Ovary (tissue), 10 donors: ENCODE measurements at places on chromosomes 12 and 14. TPM values are rescaled to one million over a fixed set of nuclear protein-coding genes. Genes with fewer than 3 reads are reported as not detected.

DNA sequence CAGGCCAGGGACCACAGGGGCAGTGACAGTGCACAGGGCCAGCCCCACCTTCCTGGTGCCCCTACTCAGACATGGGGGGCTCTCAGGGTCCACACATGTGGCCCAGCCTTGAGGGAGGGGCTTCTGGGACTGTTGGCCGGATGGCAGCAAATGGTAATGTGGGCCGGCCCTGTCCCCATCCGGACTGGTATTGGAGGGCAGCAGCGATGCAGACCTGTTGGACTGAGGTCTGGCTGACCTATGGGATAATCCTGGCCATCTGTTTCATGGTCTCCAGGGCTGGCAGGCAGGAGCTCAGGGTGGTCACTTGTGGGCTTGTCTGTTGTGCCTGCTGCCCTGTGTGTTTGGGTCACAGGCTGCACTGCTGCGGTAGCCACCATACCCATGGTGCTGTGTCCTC lies 387.5 kb downstream of the TMEM121 start:
- H3K4me1 ChIP-seq: no peaks in the 10 kb centered on the region
- DNase-seq: no peak
- H3K4me3 ChIP-seq: no peak overlapping the region
- H3K36me3 ChIP-seq: no peaks in the 10 kb centered on the region

GRCh38 chr14:88181072-88181471 lies 142.0 kb downstream of the KCNK10 start:
- H3K4me1 ChIP-seq: no peaks in the 10 kb centered on the region
- H3K36me3 ChIP-seq: no peaks in the 10 kb centered on the region
- no peaks in the 10 kb centered on the region for H3K27me3 ChIP-seq
- no peak overlapping the region for H3K4me3 ChIP-seq
- no peak overlapping the region for H3K27ac ChIP-seq

DNA sequence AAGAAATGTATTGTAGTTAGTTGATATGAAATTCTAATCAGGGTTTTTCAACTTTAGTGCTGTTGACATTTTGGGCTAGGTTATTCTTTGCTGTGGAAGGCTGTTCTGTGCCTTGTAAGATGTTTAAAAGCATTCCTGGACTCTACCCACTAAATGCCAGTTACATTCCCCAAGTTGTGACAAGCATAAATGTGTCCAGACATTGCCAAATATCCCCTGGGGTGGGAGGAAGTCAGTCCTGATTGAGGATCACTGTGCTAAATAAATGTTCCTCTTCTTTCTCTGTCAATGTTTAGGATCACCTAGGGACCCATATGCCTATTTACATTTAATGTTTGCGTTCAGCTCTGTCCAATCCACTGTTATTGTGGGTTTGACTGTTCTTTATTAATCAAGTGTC lies 268.3 kb downstream of the TMTC2 start:
- no peak overlapping the region for H3K4me3 ChIP-seq
- no peaks in the 10 kb centered on the region for H3K36me3 ChIP-seq
- H3K4me1 ChIP-seq: no peaks in the 10 kb centered on the region
- no peak overlapping the region for H3K27ac ChIP-seq
- H3K27me3 ChIP-seq: no peaks in the 10 kb centered on the region
- no peak for DNase-seq

The EXOC3L4 gene
- 1.1 TPM for total RNA-seq

- H3K4me1 ChIP-seq: no peaks in the 10 kb centered on the region
- no peaks in the 10 kb centered on the region for H3K27me3 ChIP-seq
- no peaks in the 10 kb centered on the region for H3K36me3 ChIP-seq
- no peak overlapping the region for H3K27ac ChIP-seq
- no peak for DNase-seq
Measured at GRCh38 chr14:24699052-24699451, 65.1 kb upstream of the GZMB start.

- no peak overlapping the region for H3K27ac ChIP-seq
- H3K4me3 ChIP-seq: no peak overlapping the region
- no peak for DNase-seq
- H3K27me3 ChIP-seq: no peaks in the 10 kb centered on the region
- no peaks in the 10 kb centered on the region for H3K36me3 ChIP-seq
- peaks cover 6% of the 10 kb centered on the region for H3K4me1 ChIP-seq
Measured at GRCh38 chr14:58077621-58078020, 74.4 kb downstream of the ARMH4 start.

DNA sequence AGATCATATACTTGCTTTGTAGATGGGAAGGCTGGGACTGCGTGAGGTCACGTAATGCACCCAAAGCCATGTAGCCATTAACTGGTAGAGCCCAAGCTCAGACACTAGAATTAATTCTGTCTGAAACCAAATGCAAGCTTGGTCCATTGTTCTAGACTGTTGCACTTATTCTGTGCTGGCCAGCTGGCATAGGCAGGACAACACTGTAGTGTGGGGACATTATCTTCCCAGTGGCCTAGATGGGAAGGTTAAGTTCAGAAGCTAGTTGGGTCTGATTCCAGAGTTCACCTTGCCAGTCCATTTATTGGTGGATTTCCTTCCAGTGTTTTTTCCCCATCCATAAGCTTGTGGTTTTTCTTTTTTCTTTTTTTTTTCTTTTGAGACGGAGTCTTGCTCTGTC lies 39.1 kb downstream of the KLC1 start:
- H3K27me3 ChIP-seq: no peaks in the 10 kb centered on the region
- H3K4me1 ChIP-seq: peaks cover 8% of the 10 kb centered on the region
- no peak overlapping the region for H3K4me3 ChIP-seq
- DNase-seq: no peak
- no peaks in the 10 kb centered on the region for H3K36me3 ChIP-seq

- no peak overlapping the region for H3K4me3 ChIP-seq
- no peak for DNase-seq
- H3K27ac ChIP-seq: no peak overlapping the region
- H3K36me3 ChIP-seq: no peaks in the 10 kb centered on the region
- H3K4me1 ChIP-seq: no peaks in the 10 kb centered on the region
Measured at GRCh38 chr12:6443361-6443983, 1.3 kb upstream of the CD27 start.

The MARK3 gene
- 70.0 TPM for total RNA-seq

- no peak overlapping the region for H3K27ac ChIP-seq
- H3K4me1 ChIP-seq: no peaks in the 10 kb centered on the region
- no peaks in the 10 kb centered on the region for H3K36me3 ChIP-seq
- no peak for DNase-seq
- no peaks in the 10 kb centered on the region for H3K27me3 ChIP-seq
Measured at GRCh38 chr14:100469632-100470522, 117.3 kb downstream of the BEGAIN start.

The NELL2 gene
- 1.0 TPM for total RNA-seq

- no peaks in the 10 kb centered on the region for H3K36me3 ChIP-seq
- no peak overlapping the region for H3K27ac ChIP-seq
- DNase-seq: no peak
- H3K4me1 ChIP-seq: no peaks in the 10 kb centered on the region
Measured at GRCh38 chr14:99125616-99126431, 146.2 kb downstream of the BCL11B start.

DNA sequence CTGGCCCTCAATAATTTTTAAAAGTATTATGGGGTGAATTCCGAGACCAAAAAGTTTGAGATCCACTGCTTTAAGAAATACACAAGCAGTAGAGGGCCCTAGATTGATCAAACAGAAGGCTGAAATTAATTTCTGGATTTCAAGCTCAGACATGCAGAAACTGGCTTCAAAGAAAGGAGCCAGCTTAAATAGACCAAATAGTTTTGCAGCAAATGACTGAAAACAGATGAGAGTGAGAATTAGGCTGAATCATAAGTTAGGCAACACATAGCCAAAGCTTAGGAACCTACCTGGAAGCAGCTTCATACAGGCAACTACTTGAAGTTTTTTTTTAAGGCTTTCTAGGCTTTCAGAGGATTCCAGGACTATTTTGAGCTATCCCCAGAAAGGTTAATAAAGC lies 12.4 kb downstream of the ATF7 start:
- no peaks in the 10 kb centered on the region for H3K36me3 ChIP-seq
- H3K27ac ChIP-seq: no peak overlapping the region
- H3K27me3 ChIP-seq: no peaks in the 10 kb centered on the region
- no peak for DNase-seq
- peaks cover 13% of the 10 kb centered on the region for H3K4me1 ChIP-seq

The TAS2R42 gene
- total RNA-seq: not detected

The PRB2 gene
- not detected for total RNA-seq

DNA sequence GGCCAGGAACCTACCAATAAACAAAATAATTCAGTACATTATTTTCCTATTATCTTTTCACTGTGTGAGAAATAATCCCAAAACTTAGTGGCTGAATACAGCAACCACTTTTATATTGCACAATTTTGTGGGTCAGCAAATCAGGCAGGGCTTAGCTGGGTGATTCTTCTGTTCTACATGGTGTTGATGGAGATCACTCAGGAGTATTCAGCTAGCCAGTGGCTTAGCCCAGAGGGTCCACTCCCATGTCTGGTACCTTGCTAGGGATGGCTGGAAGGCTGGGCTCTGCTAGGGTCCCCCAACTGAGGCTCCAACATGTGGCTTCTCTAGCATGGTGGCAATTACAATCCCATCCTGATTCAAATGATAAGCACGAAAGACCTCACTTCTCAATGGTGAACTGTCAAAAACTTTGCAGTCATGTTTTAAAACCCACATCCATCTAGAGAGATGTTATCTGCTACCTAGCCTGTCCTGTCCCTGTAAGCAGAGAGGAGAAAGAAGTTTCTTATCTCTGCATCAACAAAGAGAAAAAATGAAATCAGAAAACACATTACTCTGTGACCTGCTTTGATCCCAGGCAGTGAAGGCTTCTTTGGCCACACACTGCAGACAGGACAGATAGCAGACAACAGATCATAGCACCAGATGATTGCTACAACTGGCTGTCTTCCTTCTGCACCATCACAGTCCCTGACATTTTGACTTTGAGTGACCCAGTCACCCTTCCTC lies 51.0 kb upstream of the MYL2 start:
- no peak overlapping the region for H3K4me3 ChIP-seq
- no peaks in the 10 kb centered on the region for H3K4me1 ChIP-seq
- no peak for DNase-seq
- H3K27ac ChIP-seq: no peak overlapping the region

GRCh38 chr12:104588047-104588920 lies 131.5 kb downstream of the CHST11 start:
- DNase-seq: no peak
- no peak overlapping the region for H3K27ac ChIP-seq
- no peaks in the 10 kb centered on the region for H3K36me3 ChIP-seq
- H3K4me1 ChIP-seq: no peaks in the 10 kb centered on the region

GRCh38 chr14:61526405-61527312 lies 168.7 kb upstream of the HIF1A start:
- peak overlapping the region; percentile 49 for H3K27ac ChIP-seq
- peaks cover 21% of the 10 kb centered on the region for H3K4me1 ChIP-seq
- no peak for DNase-seq
- H3K36me3 ChIP-seq: no peaks in the 10 kb centered on the region

- H3K36me3 ChIP-seq: no peaks in the 10 kb centered on the region
- H3K4me1 ChIP-seq: peaks cover 11% of the 10 kb centered on the region
- H3K27me3 ChIP-seq: no peaks in the 10 kb centered on the region
Measured at GRCh38 chr14:103516426-103517173, 6.0 kb downstream of the CKB start.

- H3K4me3 ChIP-seq: no peak overlapping the region
- no peak overlapping the region for H3K27ac ChIP-seq
- H3K4me1 ChIP-seq: peaks cover 33% of the 10 kb centered on the region
- H3K36me3 ChIP-seq: no peaks in the 10 kb centered on the region
- DNase-seq: peak; percentile 77
- H3K27me3 ChIP-seq: no peaks in the 10 kb centered on the region
Measured at GRCh38 chr12:47825173-47825639, 5.5 kb upstream of the HDAC7 start.

DNA sequence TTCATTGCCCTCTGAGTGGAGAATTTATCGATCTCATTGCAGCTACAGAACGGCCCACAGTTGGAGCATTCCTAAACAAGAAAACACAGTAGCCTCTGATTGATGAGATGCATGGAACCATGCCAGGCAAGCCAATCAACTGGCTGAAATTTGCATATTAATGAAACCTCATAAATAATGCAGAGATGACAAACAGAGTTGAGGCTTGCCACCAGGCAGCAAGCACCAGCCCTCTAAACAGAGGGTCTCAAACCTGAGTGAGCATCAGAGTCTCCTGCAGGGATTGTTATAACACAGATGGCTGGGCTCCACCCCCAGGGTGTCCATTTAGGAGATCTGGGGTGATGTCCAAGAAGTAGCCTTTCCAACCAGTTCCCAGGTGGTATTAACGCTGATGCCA lies 60.9 kb upstream of the CMKLR1 start:
- peaks cover 2% of the 10 kb centered on the region for H3K4me1 ChIP-seq
- no peak overlapping the region for H3K27ac ChIP-seq
- no peak for DNase-seq
- no peak overlapping the region for H3K4me3 ChIP-seq

GRCh38 chr12:46803517-46803916 lies 22.3 kb downstream of the SLC38A4 start:
- DNase-seq: no peak
- no peak overlapping the region for H3K27ac ChIP-seq
- no peaks in the 10 kb centered on the region for H3K4me1 ChIP-seq
- no peaks in the 10 kb centered on the region for H3K36me3 ChIP-seq

GRCh38 chr14:65303190-65303898 lies 109.2 kb upstream of the FUT8 start:
- no peak overlapping the region for H3K27ac ChIP-seq
- no peak for DNase-seq
- no peaks in the 10 kb centered on the region for H3K36me3 ChIP-seq
- H3K27me3 ChIP-seq: no peaks in the 10 kb centered on the region
- no peak overlapping the region for H3K4me3 ChIP-seq
- no peaks in the 10 kb centered on the region for H3K4me1 ChIP-seq

- H3K4me3 ChIP-seq: peak overlapping the region; percentile 26
- H3K4me1 ChIP-seq: no peaks in the 10 kb centered on the region
- no peak overlapping the region for H3K27ac ChIP-seq
- H3K36me3 ChIP-seq: no peaks in the 10 kb centered on the region
Measured at GRCh38 chr12:115354007-115354890, 670.3 kb upstream of the TBX3 start.

- DNase-seq: no peak
- H3K4me1 ChIP-seq: peaks cover 5% of the 10 kb centered on the region
- H3K27ac ChIP-seq: no peak overlapping the region
- no peak overlapping the region for H3K4me3 ChIP-seq
- H3K36me3 ChIP-seq: no peaks in the 10 kb centered on the region
Measured at GRCh38 chr14:64508215-64508776, 3.7 kb downstream of the ZBTB1 start.

GRCh38 chr12:42420395-42420794 lies 94.4 kb downstream of the PPHLN1 start:
- no peaks in the 10 kb centered on the region for H3K4me1 ChIP-seq
- no peak for DNase-seq
- H3K36me3 ChIP-seq: no peaks in the 10 kb centered on the region
- H3K27me3 ChIP-seq: no peaks in the 10 kb centered on the region
- H3K27ac ChIP-seq: no peak overlapping the region

DNA sequence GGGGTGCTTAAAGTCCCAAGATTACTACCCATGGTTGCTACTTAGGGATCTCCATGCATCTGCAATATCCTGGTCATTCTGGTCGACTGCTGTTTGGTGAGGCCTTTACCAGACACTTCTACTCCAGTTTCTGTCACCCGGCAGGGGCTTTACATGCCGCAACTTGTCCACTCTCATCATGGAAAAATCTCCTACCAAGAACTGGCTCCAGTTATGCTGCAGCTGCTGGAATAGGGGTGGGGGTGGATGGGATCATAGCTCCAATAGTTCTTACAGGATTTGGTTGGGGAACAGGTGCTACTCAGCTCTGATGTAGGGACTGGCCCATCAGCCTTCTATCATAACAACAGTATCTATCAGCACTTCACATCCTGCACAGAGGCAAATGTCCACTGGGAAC lies 51.6 kb downstream of the SPTB start:
- no peaks in the 10 kb centered on the region for H3K27me3 ChIP-seq
- no peaks in the 10 kb centered on the region for H3K36me3 ChIP-seq
- H3K4me1 ChIP-seq: no peaks in the 10 kb centered on the region
- no peak overlapping the region for H3K27ac ChIP-seq
- H3K4me3 ChIP-seq: no peak overlapping the region
